Activated T-helper 1 cell treated with anti-CD3 and anti-CD28 coated beads, Interleukin-12 subunit alpha, Interleukin-12 subunit beta, Interleukin-2, Interleukin-4 antibody, amounts not matched to agents 30 ng/mL and 10 ng/mL and 1 ng/mL, durations not matched to agents 14 hours and 24 hours and 36 hours (primary cell): ENCODE measurements at places on chromosomes 4 and X.

DNA sequence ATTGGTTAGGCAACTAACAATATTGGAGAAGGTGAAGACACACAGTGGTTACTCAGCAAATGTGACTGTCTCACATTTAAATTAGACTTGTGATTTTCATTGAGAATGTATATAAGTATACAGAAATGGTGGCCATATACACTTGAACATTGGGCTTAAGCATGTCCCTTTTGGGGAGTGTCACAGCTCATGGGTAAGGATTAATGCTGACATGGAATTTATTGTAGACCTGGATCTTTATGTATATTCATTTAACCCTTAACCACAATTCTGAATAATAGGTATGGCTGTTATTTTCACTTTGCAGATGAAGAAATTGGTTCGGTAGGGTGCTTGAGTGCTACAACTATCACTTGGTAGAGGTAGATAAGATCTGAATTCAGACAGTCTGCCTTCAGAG is 95.5 kb upstream of the WDFY3 start:
- DNase-seq: no peak

GRCh38 chr4:151415978-151416377 is 7.0 kb downstream of the FHIP1A start:
- DNase-seq: no peak

DNA sequence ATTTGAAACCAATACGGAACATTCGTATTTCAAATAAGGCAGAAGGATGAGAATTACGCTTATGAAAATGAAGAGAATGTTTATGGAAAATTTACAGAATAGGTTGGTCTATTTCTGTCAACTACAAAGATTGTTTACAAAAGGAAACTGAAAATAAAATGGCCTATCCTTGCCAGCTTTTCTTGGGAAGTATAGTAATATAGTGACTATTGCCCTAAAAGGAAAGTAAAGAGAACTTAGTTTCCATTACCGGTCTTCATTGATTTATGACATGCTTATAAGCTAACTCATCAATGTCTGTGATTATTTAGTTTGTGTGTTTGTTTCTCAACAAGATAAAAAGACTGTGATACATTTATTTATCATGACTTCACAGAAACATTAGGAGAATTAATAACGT is 2.9 kb upstream of the SPRY1 start:
- no peak for DNase-seq

DNA sequence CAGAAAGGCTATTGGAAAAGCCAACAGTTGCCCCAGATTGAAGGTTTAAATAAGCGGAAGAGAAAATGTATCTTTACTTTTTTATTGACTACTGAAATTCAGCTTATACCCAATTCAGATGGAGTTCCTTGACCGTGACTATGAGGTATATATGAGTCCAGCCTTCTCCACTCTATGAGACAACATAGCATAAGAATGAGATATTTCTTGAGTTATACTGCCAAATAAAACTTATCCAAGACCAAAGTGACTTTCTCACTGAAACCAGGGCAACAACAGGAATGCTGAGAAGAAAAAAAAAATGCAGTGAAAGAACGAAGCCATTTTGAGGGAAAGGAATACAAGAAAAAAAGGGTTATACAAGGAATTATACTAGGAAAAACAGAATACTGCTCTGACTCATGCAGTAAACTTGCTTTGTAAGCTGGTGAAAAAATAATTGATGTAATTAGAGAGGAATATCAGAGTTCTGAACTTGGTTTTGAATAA is 16.3 kb upstream of the PDK3 start:
- no peak for DNase-seq

- no peak for DNase-seq
Observed at GRCh38 chrX:154800478-154801210, 4.6 kb downstream of the MPP1 start.

- DNase-seq: no peak
Observed at GRCh38 chr4:172480471-172480870, 667.3 kb downstream of the GALNTL6 start.

- no peak for DNase-seq
Observed at GRCh38 chr4:84932462-84932861, 34.0 kb downstream of the WDFY3 start.

GRCh38 chr4:107388736-107389274 is 331.2 kb downstream of the PAPSS1 start:
- no peak for DNase-seq

- no peak for DNase-seq
Observed at GRCh38 chr4:87465739-87466366, 43.5 kb downstream of the NUDT9 start.

- no peak for DNase-seq
Observed at GRCh38 chrX:24607616-24608015, 39.5 kb downstream of the PCYT1B start.

DNA sequence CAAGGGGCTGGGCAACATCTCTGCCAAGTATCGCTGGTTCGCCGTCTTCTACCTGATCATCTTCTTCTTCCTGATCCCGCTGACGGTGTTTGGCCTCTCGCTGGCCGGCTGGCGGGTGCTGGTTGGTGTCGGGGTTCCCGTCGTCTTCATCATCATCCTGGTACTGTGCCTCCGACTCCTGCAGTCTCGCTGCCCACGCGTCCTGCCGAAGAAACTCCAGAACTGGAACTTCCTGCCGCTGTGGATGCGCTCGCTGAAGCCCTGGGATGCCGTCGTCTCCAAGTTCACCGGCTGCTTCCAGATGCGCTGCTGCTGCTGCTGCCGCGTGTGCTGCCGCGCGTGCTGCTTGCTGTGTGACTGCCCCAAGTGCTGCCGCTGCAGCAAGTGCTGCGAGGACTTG is 20.6 kb downstream of the SLC34A2 start:
- no peak for DNase-seq

DNA sequence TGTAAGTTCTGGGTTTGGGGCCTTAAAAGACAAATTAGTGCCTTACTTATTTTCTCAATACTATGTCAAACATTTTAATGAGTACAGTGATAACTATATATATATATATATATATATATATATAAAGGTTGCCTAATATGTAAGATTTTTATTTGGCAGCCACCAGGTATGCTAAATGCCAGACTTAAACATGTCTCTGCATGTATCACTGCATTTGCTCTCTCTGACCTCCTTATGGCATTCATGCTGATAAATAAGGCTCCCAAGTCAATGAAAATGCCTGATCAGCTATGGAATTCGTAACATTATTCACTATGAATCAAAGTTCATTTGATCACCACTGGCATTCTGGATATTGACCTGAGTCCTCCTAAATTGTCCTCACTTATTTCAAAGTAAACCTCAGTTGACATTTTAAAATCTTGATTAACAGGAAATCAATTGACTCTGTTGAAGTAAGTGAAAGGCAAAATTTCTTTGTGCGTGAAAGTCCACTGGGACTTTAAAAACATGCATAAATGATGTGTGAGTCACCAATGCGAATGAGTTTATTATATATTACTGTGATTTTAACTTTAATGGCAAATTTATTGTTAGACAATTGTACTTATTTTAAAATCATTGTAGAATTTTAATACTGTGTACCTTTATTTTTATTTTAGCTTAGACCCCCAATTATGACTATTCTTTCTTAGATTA is 29.2 kb upstream of the AREG start:
- no peak for DNase-seq

DNA sequence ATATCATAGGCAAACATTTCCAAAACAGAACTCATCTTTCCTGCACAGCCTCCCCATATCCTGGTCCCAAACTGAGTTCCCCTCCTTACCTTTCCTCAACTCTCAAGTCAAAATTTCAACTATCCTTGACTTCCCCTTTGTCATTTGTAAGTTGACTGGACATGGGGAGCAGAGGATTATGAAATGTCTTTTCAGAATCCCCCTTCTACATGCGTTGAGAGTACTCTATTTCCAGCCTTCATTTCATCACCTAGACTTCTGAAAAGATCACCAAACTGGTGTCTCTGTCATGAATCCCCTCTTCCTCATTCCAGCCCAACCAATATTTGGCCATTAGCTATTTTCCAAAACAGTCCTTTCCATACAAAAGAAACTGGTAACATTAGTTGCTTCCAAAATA is 95.2 kb downstream of the SYNPO2 start:
- DNase-seq: no peak

DNA sequence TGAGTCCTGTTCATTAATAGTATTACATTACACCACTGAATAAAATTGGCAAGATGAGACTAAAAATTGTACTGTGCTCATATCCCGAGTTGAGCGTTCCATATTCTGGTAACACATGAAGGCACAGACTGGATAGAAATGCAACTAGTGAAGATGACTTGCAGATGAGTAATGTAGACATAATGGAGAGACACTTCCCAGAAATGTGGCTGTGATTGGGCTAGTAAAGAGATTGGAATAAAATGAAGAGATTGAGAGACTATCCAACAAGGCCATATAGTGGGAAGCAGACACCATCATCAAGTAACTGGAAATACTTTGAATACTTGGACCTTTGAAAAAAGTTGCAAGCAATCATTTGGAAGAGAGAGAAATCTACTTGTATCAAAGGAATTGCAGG is 77.3 kb downstream of the DCAF8L1 start:
- no peak for DNase-seq

DNA sequence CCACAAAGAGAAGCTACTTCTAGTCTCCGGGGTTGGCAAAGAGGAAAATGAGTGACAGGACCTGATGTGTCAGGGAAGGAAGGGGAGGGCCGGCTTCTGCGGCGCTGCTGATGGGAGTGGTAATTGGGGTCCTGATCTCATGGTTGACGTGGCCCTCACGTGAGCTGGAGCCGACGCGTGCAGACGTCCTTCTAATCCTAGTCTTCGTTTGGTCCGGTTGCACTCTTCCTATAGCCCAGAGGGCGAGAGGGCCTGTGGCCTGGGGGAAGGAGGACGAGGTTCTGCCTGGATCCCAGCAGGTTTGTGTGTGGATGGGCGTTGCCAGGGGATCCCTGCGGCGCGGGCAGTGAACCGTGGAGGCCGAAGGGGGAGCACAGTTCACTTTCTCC is at the start of gene ARMCX1:
Gene ARMCX1 (plus strand): TSS at position 186 of the 389 bp plus-strand sequence. CDS start 2,384 bp downstream, outside the sequence.
- DNase-seq: no peak

DNA sequence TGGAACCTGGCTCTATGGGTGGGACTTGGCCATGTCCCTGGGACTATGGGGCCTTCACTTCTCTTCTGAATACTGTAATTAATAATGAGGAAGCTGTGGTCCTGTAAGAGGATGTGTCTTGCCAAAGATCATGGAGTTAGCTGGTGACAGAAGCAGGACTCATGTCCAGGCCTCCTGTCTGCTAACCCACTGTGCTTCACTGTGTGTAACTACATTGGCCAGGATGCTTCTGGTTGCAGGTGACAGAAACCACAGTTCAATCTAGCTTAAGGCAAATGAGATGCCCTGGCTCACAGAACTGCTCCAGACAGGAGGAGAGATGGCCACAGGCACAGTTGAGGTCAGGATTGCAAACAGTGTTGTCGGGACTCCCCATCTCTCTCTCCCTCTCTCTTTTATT is 3.1 kb downstream of the MTMR1 start:
- no peak for DNase-seq

DNA sequence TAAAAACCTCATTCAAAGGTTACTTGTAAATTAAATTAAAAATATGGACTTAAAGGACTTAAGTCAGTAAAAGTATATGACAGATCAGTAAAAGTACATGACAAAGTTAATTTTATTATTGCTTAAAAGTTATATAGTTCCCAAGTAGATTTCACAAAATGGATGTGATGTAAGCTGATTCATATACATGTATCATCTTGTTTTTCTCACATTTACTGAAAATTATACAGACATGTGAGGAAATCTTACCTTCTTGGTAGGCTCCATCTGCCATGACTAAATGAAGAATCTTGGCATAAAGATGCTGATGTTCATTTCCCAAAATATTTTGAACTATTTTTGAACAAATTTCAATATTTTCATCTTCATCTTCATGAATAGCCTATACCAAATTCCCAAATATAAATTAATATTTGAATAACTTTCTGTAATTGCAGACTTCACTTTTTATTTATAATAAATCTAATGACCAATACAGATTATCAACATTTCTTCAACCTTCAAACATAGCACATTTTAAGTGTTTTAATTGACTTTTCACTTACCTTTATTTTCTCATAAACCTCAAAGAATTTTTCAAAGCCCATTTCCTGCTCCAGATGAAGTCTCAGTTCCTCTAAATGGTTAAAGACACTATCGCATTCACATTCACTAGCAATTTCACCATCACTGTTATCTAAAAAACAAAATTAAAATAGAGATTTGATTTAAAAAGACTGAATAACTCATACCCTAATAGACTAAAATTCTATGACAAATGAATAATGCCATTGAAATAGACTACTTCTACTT is 129.4 kb upstream of the SH3RF1 start:
- DNase-seq: no peak

GRCh38 chr4:169153481-169154087 is 117.2 kb downstream of the SH3RF1 start:
- no peak for DNase-seq

- no peak for DNase-seq
Observed at GRCh38 chr4:107304699-107305286, 268.7 kb upstream of the DKK2 start.

DNA sequence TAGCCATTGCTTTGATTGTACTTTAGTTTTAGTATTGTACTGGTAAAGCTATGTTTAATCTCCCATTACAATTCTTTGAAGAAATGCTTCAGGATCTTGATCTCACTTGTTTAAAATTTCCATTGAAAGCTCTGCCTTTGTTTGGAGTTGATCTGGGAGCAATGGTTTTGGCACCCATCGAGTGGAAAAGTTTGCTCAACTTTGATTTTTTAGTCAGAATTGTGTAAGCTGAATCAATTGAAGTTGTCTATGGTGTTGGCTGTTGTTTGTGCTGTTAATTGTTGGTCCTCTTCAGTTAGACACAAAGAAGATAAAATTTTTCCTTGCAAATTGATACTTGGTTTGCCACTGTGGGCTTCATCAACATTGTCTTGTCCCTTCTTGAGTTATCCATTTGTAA is 99.8 kb upstream of the ADAD1 start:
- no peak for DNase-seq
